Cortex of kidney (tissue), 1 donor: ENCODE measurements at places on chromosomes 16 and 17.

GRCh38 chr17:64661726-64661975, 456 bp downstream of the SMURF2 start:
- no peak for DNase-seq

DNA sequence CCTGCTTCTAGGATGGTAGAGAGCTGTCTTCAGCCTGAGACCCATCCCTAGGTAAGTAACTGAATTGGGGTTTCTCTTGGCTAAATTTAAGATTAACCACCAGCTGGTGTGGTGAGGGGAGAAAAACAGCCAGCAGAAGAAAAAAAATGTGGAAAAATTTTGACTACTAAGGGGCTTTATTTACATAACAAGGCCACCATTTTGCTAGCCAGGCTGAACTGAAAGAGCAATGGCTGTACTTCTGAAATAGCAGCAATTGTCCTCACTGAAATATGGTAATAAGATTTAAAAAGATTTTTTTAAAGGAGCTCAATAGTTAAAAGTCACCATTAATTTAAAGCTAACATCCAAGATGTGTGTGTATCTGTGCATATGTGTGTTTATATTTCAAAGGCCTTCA, 12.4 kb upstream of the TRIM25 start:
- no peak for DNase-seq

DNA sequence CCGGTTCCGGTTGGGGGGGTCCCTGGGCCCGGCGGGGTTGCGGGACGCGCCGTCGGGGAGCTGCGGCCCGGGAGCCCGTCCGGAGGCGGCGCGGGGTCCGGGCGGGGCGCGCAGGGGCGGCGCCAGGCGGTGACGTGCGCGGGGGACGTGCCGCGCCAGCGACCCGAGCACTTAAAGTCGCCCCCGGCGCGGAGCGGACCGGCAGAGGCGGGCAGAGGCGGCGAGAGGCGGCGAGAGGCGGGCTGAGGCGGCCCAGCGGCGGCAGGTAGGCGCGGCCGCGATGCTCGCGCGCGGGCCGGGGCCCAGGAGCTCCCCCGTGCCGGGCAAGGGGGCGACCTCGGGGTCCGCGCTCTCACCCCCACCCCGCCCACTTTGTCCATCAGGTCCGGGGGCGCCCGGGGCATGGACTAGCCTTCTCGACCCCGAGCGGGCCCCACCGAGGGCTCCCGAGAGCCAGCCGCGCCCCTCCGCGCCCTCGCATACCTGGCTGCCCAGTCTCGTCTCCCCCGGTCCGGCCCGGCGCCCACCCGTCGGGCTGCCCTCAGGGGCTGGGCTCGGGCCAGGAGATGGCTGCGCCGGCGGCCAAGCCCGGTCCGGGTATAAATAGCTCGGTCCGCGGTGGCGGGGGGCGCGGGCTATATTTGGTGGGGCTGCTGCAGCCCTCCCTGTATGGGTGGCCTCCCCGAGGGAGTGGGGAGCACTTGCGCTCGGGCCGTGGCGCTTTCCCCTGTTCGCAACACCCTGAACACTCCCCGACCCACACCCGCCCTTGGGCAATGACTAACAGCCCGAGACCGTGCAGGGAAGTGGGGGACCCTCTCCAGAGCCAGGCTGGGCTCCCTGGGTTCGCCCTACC, at the start of gene SLC16A3:
Gene SLC16A3, plus strand, starts transcription at position 201 of the 856 bp plus-strand sequence. CDS start 6,967 bp downstream, outside the sequence.
- DNase-seq: no peak

GRCh38 chr17:57502811-57503241, 242.3 kb downstream of the CCDC182 start:
- no peak for DNase-seq

DNA sequence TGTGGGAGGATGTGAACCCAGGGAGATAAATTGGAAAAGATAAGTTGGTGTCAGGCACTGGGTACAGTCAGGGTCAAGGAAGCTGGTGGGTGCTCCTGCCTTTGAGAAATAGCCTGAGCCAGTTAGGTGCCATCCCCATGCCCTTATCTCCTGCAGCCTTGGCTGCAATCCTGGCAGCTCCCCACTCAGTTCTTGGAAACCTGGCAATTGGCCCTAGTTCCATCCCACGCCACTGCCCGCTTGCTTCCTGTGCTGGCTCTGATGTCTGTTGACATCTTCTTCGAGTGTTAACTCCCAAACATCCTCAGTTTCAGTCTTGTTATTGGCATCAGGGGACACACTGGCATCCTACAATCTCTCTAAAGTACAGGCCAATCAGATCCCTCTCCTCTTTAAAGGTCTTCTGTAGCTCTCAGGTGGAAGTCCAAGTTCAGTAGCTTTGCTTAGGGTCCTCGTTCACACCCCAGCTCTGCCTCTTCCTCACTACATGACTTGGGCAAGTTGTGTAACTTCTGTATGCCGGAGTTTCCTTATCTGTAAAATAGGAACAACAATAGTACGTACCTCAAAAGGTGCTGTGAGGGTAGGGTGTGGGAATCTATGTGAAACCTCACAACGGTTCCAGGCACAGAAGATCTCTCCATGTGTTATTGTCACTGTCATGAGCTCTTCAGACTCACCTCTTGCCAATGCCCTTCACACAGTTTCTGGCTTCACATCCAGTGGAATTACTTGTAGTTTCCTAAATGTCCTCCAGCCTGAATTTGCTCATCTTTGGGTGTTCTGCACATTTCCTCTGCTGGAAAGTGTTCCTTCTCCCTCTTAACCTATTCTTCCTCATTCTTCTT, 13.5 kb upstream of the PRKAR1A start:
- DNase-seq: no peak

- DNase-seq: no peak
Measured at GRCh38 chr16:26118575-26118974, 426.8 kb downstream of the HS3ST4 start.

DNA sequence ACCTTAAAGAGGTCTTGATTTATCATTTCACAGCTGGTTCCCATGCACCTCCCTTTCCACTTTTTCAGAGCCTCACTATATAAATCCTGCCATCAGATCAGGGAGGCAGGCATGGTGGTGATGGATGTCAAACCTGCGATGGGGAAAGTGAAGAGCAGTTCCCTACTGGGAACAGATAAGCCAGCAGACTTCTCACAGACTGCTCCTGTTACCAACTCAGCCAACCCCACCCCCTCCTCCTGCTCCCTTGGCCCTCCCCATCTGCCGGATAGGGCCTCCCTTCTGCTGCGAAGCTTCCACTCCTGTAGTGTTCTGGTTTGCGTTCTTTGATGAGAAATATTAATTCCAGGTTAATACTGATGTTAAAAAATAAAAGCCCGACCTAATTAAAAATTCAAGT, 232.1 kb downstream of the STX8 start:
- DNase-seq: no peak

DNA sequence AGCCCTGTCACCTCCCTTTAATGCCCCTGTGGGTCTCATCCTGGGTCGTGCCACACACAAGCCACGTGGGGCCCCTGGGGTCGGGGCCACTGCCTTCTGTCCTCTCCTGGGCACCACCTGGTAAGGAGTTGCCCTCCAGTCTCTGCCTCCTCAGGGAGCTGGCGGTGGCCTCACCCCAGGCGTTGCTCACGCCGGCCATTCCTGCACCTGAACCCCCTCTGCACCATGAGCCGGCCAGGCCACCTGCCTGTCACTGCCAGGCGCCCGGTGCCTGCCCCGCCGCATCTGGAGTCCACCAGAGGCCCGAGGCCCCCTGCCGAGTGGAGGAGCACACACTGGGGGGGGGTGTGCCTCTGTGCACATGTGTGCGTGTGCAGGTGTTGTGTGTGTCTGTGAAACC, 10.4 kb downstream of the NHERF2 start:
- no peak for DNase-seq

GRCh38 chr16:1818873-1819525, 7.6 kb downstream of the HAGH start:
- DNase-seq: no peak

DNA sequence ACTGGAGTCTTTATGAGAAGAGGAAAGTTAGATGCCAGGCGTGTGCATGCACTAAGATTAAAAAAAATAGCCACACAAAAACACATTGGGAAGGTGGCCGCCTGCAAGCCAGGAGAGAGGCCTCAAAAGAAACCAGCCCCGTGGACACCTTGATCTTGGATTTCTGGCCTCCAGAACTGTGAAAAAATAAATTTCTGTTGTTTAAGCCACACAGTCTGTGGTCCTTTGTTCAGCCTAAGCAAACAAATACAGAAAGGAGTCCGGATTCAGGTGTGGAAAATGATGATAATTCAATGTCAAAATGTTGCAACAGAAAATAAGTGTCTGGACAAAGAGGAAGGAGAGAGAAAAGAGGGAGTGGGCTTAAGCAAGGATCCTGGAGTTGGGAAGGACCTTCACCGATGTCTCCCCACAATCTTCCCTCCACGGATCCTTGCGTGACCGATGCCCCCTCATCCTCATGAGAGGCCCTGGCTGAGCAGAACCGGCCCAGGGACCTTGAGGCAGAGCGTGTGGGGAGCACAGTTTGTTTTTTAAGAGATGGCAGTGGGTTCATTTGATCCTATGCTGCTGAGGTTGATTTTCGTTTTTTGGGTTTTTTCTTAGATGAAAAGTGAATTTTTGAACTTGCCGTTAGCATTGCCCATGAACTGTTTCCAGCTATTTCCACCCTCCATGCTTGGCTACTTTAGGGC, 133.2 kb downstream of the IRX3 start:
- no peak for DNase-seq

GRCh38 chr16:55021595-55022475, 91.2 kb downstream of the IRX5 start:
- no peak for DNase-seq

GRCh38 chr16:31186930-31187807, 7.2 kb downstream of the FUS start:
- no peak for DNase-seq

DNA sequence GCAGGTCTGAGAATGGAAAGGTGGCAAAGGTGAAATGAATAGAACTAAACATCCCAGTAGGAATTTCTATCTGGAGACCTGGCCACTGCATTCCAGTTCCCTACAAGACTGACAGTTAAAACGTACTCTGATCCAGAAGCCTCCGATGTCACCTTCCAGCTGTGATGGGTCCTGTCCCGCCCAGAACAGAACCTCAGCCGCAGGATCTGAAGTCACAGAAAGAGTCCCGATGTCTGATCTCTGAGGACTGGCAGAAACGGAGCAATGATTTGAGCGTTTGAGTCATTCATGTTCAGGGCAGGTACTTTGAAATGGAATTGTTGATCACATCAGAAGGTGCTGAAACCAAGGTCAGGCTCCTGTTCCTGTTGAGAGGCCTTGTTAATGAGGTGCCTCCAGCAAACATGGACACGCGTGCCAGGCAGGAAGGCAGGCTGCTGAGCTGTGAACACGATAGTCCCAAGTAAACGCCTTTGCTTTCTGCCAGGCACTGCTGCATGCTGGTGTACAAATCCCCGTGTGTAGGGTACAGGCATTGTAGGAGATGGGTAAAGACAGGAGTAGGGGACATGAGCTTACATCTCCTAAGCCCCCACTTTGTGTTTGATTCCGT, 61.4 kb downstream of the VAT1L start:
- no peak for DNase-seq

DNA sequence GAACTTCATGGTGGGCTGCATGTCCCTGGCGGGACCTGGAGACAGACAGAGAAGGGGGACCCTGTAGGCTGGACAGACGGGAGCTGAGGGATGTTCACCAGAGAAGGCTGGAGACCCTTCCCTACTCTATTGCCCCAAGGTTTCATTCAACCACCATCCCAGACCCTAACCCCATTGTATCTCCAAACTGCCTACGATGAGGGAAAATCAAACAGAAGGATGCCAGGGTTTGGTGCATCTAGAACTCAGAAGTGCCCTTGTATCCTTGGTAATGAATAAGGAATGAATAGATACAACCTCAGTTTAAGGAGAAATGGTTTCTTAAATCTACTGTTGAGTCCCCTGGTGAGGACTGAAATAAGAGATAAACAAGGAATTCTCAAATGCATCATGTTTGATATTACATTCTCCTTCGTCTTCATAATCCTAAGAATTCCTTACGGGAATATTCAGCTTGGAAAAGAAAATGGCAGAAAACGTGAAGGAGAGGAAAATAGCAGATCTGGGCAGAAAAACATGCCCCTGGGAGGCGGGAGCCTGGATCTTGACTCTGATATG, 16.4 kb downstream of the TNS4 start:
- DNase-seq: no peak

- DNase-seq: no peak
Measured at GRCh38 chr17:78997231-78997741, 12.3 kb downstream of the CANT1 start.

- DNase-seq: no peak
Measured at GRCh38 chr16:53154513-53154912, 99.7 kb downstream of the CHD9 start.

- DNase-seq: no peak
Measured at GRCh38 chr16:85465328-85466303, 147.5 kb upstream of the GSE1 start.

- no peak for DNase-seq
Measured at GRCh38 chr16:77711179-77711578, 11.1 kb upstream of the NUDT7 start.

DNA sequence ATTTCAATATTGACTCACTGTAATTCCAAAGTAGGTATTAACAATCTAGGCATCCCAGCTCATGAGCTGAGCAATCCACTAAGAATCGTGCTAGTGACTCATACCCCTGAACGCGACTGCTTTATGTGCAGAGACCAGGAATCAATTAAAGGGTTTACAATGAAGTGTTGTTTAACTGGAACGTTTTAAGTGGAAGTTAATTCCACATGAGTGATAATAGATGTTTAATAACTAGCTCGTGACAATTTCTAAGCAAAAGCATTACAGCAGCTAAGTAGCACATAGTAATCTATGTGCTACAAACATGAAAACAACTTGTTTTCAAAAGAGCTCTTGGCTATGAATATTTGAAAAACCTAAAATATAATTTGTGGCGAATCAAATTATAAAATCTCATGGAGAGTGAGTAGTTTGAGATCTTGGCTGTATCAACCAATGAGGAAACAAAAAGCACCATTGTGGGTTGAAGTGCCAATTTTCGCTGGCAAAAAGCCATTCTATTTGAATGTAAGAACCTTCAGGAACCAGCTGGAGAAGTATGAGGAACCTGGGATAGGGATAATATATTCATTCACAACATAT, 9.4 kb downstream of the GJC1 start:
- DNase-seq: no peak

GRCh38 chr17:80101946-80102663, 724 bp downstream of the GAA start:
- DNase-seq: no peak

DNA sequence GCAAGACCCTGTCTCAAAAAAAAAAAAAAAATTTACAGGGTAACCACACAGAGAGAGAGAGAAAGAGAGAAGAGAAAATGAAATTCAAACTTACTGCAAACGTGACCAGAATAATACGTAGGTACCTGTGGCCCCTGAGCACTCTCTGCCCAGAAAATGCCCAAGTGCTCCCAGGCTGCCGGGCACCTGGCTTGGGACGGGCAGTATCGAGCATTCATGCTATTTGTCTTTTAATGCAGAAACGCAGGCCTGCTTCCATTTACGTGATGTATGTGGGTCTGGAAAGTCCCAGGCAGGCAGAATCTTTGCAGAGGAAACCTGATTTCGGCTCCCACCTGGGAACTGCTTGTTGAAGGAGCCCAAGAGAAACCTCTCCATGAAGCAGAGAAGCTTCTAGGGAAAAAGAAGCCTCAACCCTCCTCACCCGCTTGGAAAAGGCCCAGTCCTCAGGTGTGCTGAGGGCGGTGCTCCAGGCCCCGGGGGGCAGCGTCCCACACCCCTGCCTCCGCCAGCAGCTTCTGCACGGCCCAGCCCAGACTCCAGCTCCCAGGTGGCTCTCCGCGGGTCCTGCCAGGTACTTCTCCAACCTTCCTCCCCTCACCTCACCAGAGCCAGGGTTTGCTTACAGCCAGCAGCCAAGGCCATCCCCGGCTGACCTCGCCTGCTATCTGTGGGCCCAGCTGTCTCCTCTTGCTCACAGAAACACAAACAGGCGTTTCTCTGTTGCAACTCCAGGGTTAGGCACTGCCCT, 14.0 kb downstream of the RPH3AL start:
- no peak for DNase-seq

GRCh38 chr16:54289242-54289944, 2.8 kb upstream of the IRX3 start:
- DNase-seq: no peak
